ENCODE measurements at places on chromosomes 16 and 17.

DNA sequence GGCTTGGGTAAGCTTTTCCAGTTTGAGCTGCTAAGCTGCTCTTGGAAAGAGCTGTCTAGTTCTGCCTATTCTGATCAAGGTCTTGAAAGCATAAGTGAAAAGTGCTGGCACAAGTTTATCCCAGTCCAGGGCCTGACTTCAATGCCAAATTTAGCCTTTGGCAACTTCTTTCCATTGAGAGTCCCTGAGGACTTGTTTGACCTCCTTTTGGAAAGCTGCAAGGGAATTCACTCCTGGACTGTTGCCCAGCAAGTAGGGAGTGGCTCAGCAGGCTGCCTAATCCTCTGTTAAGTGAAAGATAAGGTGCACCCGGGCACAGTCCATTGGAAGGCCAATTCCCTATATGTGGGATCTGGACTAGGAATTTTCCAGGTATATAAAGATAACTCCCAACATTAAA lies 16.0 kb upstream of the TANC2 start:
- no peak for DNase-seq

DNA sequence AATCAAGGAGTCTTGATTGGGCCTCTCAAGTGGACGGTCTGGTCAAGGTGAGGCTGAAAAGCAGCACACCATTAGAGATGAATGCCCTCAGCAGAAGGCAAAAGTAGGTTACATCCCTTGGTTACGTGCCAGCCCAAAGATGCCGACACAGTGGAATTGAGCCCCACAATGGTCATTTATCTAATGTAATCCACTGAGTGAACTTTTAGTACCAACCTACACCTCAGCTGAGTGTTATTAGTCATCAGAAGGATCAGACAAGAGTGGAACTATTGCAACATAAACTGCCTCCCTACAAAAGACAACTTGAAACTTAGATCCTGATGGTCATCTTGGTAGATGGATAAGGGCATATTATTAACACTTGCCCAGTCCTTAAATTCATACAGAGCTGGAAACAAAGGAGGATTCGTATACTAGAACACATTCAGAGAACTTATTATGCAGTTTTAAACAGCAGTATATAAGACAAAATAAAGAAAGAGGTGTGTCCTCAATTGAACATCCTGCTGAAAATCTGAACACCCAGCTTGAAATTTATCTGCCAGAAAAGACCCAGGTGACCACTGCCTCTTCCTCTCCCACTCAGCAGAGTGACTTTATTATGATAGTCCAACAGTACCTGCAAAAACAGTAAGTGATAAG lies 2.8 kb downstream of the DCUN1D3 start:
- no peak for DNase-seq

- DNase-seq = no peak
Measured at GRCh38 chr17:28675490-28675889, 13.5 kb downstream of the SUPT6H start.

DNA sequence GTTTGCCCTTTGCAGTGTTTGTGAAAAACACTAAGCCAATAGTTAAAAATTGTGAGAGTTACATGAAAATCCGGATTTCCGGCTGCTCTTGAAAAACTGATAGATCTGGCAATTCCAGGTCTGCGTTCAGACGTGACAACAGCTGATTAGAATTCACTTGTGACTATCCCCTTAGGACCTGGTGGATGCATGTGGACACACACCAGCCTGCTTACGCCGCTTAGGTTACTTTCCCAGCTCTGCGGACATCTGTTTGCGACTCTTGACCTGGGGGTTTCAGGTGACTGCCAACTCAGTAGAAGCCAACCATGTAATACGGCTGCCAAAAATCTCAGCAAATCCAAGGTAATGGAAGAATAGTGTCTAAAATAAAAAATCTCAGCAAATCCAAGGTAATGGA lies 24.3 kb downstream of the VPS53 start:
- no peak for DNase-seq

GRCh38 chr16:81446907-81447268 lies 2.3 kb downstream of the CMIP start:
- DNase-seq = no peak

GRCh38 chr16:54175169-54175551 lies 111.4 kb downstream of the IRX3 start:
- DNase-seq = no peak

DNA sequence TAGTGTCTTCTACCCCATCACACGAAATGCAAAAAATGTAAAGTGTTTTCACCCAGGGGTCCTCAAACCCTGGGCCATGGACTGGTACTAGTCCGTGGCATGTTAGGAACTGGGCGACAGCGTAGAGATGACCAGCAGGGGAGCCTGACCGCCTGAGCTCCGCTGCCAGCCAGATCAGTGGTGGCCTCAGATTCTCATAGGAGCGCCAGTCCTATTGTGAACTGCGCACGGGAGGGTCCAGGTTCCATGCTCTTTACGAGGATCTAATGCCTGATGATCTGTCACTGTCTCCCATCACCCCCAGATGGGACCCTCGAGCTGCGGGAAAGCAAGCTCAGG lies 4.5 kb downstream of the SCARF1 start:
- DNase-seq = no peak

DNA sequence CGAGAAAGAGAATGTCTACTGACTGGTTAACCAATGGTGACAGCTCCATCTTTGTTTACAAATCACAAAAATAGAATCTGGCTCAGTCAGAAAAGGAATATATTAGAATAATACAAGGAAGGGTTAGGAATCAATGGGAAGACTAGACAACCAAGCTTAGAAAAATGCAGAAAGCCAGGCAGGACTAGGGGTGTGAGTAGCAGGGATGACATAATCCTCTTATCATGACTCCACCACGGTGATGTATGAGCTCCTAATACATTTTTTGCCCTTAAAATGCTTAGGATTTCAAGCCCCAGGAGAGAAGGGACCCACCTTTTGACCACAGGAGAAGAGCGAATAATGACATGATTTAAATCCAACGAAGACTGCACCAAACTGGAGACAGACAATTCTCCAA lies 252.3 kb downstream of the CHD9NB start:
- no peak for DNase-seq

DNA sequence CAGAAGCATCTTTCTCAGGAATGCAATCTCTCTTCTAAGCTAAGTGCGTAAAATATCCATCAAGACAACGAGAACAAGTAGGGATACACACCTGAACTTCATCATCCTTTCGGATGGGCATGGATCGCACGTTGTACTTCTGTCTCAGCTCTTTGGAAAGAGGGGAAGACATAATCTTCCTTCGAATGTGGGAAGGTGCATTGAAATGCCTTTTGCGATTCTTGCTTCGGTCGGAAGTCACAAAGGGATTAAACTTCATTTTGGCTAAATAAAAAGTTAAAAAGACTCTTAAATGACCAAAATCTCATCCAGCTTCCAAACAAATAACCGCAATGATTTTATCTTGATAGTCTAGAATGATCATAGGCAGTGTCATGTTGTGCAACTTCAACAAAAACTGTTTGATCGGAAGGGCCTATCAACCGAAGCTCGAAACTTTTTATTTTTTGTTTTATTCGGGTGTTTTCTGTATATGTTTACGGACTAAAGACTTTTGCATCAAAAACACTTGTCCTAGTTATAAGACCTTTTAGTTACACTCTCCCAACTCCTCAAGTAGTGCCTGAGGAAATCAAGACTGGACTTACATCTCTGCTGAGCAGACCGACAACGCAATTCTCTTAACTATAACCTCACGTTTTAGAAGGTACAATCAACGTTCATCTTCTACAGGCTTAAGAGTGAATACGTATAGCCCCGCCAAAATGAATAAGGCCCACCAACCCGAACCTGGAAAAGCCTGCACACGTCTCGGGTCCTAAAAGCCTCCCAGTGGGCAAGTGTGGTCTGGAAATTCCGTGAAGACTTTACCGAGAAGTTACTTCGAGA lies 727 bp downstream of the RPL26 start:
- DNase-seq = no peak

DNA sequence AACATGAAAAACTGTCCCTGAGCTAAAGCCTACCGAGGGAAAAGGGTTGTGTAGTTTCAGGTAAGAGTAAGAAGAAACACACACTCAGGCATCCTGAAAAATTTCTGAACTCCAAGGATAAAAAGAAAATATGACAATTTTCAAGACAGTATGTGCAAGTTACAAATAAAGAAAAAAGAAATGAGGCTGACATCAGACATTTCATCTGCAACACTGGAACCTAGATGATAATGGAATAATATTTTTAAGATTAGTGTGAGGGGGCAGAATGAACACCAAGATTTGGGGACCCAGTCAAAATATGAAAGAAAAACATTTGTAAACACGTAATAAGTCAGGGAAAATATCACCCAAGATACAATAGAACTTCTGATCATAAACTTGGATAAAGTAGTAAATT lies 135.9 kb upstream of the PSMD7 start:
- DNase-seq = no peak

- DNase-seq = no peak
Measured at GRCh38 chr17:47757386-47757785, 24.4 kb downstream of the TBX21 start.

DNA sequence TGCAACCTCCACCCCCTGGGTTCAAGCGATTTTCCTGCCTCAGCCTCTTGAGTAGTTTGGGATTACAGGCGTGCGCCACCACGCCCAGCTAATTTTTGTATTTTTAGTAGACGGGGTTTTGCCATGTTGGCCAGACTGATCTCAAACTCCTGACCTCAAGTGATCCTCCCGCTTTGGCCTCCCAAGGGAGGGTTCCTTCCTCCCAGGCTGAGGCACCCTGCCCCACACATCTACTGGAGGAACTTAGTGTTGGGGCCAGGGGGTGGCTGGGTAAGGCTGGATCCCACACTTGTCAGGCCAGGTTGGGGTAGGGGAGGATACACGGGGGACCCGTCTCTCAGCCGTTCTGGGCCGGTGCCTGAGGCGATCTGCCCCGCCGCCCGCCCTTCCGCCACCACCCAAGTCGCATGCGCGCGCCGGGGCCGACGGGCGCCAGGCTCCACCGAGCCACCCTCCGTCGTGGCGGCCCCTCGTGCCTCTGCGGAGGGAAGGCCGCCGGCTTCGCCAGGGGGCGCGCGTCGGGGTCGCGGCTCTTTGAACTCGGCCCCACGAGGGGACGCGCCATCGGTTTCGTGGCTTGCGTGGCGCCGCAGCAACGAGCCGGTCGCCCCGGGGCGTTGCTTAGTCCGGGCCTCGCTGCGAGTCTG lies 15.9 kb downstream of the GRB7 start:
- DNase-seq = no peak

DNA sequence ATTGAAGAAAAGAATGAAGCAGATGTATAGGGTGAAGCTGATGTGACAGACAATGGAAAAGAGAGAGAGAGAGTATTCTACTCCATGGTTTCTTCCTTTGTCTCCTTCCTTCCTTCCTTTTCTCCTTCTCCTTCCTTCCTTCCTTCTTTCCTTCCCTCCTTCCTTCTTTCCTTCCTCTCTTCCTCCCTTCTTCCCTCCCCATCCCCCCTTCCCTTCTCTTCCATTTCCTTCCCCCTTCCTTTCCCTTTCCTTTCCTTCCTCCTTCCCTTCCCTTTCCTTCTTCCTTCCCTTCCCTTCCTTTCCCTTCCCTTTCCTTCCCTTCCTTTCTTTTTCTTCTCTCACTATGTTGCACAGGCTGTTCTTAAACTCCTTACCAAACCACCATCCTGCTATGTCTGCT lies 55.7 kb upstream of the GPR139 start:
- no peak for DNase-seq

DNA sequence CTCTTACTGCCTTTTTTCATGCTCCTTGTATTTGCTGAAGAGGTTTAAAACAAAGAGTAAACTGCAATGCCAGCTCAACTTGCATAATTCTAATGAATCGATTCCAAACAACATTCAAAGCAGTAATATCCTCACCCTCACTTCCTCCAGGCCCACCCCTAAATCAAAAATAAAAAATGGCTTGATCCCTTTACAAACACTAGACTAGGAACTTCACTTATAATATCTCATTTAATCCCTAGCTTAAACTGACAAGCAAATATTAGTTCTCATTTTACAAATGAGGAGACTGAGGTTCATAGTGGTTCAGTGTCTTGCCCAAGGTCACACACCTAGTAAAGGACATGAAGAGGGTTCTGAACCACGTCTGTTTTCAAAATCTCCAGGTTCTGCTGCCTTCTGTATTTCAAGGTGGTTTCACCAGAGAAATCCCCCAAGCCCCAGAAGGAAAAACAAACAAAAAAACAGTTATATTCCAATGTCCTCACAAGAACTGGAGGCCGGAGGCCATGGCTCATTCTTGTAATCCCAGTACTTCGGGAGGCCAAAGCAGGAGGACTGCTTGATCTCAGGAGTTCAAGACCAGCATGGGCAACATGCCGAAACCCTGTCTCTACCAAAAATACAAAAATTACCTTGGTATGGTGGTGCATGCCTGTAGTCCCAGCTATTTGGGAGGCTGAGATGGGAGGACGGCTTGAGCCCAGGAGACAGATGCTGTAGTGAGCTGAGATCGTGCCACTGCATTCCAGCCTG lies 80.3 kb upstream of the GRIN2A start:
- DNase-seq = no peak

DNA sequence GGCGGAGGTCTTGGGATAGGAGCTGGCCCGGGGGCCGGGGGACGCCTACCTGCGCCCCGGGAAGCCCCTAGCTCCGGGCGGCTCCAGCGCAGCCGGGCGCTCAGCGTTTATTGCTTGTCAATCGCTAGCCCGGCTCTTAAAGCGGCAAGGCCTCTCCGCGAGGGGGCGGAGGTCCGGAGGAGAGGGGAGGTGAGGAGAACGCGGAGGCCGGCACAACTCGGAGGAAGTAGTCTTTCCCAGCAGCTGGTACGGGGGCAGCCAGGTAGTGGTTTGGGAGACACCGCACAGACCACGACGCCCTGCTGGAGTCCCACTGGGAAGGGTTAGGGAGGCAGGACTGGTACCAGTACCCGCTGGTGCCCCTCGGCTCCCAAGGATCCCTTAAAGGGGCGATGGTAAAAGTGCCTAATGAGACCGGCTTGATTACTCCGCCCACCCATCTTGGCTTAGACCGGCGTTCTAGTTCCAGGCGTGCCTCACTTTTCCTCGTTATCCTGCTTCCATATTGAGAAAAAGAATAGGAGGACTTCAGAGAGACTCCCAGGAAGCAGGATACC lies at the start of gene MPP2:
Gene MPP2, minus strand, starts transcription at position 112 of the 557 bp plus-strand sequence. CDS start 3,076 bp downstream, outside the sequence.
- peak; percentile 48 for DNase-seq

- no peak for DNase-seq
Measured at GRCh38 chr16:50393858-50394802, 25.3 kb upstream of the BRD7 start.

DNA sequence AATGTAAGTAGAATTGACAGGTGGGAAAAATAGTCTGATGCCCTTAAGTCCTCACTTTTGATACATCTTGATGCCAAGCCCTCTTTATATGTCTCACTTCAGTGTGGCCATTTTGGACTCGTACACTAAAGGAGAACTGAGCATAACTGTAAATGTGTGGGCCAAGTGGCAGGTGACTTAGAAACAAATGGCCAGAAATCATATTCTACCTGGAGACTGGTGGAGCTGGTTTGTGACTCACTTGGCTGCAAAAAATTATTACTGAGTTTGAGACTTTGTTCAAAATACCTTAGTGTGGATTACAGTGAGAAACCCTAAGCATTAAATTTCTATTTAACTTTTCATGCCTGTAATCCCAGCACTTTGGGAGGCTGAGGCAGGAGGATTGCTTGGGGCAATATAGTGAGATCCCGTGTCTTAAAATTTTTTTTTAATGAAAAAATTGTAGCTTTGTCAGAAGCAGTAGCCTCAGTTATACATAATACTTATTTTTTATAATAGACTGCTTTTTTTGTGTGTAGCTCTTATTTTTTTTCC lies 5.0 kb downstream of the HAPSTR1 start:
- DNase-seq = no peak
